ENCODE measurements at places on chromosomes 16 and 17.

DNA sequence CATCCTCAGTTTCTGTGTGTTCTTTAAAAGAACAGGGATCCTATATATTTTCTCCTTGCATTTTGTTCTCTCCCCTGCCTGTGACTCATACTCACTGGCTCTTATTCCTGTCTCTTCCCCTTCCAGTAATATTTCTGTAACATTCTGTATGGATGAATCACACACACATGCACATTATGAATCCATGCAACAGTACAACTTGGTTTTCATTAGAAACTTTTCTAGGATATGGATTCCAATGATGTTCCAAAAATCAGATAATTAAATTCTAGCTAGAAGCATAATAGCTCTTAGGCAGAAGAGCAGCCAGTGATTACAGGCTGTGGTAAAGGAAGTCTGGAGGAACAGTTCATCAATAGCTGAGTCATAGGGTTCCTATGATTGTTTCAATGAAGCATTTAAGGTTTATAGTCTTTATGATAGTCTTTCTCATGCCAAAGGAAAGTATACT is 119.6 kb upstream of the PMFBP1 start:
- no peak for DNase-seq

GRCh38 chr17:64171041-64171440 is 41.1 kb upstream of the ERN1 start:
- DNase-seq: no peak

- no peak for DNase-seq
These were observed 44.5 kb downstream of the MEAK7 start for GRCh38 chr16:84459941-84460405.

DNA sequence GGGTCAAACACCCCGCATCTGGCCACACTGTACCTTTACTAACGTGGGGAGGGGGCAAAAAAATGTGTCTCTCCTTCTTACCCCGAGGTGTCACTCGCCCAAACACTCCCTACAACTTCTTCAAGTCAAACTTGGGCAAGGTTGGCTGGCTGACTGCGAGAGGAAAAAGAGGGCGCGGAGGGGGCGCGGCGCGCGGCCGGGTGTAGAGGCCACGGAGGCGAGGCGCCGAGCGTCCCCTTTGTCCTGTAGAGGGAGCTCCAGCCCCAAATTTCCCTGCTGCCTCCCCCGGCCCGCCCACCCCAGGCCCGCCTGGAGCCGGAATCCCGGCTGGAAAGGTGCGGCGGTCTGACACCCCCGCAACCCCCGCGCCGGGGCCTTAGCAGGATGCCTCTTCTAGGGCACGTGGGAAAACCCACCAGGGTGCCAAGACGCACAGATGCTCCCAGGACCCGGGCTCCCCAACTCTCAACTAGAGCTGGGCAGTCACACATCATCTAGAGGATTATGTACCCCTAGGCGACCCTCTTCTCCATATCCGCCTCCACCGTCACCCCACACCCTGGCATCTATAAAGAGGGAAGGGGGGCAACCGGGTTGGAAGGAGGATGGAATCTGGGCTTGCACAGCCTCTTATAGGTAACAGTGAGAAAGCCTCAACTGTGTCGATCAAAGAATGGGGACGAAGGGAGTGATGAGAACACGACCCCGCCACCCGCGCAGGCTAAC is 4.2 kb downstream of the IRX3 start:
- DNase-seq: no peak

- peak; percentile 11 for DNase-seq
These were observed 1.5 kb upstream of the GSE1 start for GRCh38 chr16:85611444-85612190.

GRCh38 chr17:28576758-28577465 is at the start of gene ALDOC:
TSS of gene ALDOC (minus strand) at chr17:28576895. CDS start at chr17:28575532, 1,363 bp downstream.
- DNase-seq: peak; percentile 98

GRCh38 chr17:82152556-82153294 is 54.7 kb upstream of the FASN start:
- DNase-seq: no peak

DNA sequence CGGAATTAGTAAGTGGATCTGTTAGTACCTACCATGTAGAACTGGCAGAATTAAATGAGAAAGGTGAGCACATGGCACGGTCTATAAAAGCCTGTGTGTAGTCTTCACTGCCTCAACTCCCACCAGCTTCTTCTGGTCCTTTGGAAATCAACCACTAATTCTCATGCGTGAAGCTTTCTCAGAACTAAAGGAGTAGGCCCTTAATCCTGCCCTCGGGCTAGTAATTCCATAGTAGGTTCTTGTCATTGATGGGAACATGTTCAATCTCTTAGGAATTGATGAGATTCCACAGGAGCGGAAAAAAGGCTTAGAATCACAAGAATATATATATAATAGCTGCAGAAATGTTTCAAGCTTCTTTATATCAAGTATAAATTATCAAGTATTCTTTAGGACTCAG is 21.7 kb downstream of the CDR2 start:
- DNase-seq: no peak

GRCh38 chr17:77392376-77393273 is 251.9 kb downstream of the SEC14L1 start:
- no peak for DNase-seq

DNA sequence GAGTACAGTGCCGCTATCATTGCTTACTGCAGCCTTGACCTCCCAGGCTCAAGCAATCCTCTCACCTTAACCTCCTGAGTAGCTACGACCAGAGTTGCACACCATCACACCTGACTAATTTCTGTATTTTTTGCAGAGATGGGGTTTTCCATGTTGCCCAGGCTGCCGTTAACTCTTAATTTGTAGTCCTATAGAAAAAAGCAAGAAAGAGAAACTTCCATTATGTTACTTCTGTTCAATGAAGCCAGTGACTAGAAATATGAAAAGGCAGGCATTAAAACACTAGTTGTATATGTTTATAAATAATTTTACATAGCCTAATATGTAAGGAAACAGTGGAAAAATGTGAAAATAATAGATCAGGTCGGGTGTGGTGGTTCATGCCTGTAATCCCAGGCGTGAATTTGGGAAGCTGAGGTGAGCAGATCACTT is 9.7 kb downstream of the RAD51C start:
- no peak for DNase-seq

DNA sequence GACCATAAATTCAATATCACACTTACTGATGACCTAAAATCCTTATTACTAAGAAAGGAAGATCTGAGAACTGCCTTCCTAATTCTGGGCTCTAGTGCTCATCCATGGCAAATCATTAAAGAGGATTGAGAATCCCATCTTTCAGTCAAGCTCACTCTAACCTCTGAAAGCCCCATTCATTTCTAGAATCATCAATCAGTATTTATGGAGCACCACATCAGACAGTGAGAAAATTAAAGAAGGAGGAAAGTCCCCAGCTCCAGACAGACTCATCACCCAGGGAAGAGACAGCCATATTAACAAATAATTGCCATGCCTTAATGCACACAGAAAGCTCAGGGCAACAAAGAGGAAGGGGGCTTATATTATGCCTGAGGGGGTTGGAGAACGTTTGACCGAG is 256.1 kb upstream of the SOX9 start:
- no peak for DNase-seq

- peak; percentile 35 for DNase-seq
These were observed 376 bp upstream of the STAC2 start for GRCh38 chr17:39225959-39226683.

- DNase-seq: no peak
These were observed 15.5 kb upstream of the USP22 start for GRCh38 chr17:21058098-21058893.

DNA sequence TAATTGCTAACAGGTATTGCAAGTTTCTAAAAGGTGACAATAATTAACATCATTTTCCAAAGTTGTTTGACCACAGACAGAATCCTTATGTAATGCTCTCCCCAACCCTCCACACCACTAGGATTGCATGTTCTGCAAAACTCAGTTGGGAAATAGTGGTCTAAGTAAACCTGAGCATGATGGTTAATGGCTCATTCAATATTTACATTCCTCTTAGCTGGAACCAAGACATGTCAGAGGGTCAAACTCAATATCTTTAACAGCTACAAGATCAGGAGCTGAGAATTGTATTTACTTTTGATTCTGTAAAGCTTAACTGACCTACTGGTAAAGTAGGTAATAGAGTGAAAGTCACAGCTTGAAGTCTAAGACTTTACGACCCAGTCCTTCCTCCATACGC is 10.2 kb downstream of the MFSD6L start:
- no peak for DNase-seq

DNA sequence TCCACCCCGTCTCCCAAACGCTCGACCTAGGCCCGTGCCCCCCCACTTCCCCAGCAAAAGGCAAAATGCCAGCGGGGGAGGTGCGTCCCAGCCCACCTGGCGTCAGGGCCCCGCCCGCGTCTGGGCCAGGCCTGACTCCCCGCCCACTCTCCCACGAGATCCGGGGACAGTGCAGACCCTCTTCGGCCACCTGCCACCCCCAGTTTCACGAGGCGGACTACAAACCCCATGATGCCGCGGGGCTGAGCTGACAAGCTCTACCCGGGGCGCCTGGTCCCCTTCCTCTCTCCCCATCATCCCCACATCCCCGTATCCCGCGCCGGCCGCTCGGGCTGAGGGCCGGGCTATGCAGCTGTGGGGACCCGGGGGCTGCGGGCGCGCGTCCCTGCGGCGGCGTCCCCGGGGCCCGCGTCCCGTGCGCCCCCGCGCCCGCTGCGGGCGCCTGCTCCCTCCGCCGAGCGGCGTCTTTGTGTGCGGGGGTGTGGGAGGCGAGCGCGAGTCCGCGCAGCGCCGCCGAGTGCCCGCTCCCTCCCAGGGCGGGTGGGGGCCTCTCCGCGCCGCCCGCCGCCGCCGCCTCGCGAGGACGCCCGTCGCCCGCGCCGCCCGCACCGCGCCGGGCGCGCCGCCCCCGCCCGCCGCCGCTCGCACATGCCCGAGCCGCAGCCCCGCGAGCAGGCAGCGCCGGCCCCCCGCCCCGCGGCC is at the start of gene ANKRD13B:
ANKRD13B (plus strand) TSS at position 283 of the 702 bp plus-strand sequence. CDS start 490 bp downstream, outside the sequence.
- peak; percentile 27 for DNase-seq

- DNase-seq: no peak
These were observed 2.5 kb upstream of the ZFHX3 start for GRCh38 chr16:73050201-73051099.

DNA sequence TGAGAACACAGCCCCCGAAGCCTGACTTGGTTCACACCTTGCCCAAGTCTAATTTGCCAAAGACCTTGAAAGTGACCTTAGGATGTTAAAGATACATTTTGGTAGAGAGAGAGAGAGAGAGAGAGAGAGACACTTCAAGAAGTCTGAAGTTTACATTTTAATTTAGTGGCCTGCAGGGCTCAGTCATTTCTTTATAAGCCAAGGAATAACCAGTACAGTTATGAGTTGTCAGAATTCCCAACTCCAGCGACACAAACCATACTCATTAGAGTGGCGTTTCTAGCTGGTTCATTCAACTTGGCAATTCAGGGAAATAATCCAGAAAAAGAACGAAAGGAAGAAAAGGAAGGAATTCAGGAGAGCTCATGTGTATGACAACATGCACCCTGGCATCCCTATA is 204.1 kb downstream of the CCDC182 start:
- no peak for DNase-seq

DNA sequence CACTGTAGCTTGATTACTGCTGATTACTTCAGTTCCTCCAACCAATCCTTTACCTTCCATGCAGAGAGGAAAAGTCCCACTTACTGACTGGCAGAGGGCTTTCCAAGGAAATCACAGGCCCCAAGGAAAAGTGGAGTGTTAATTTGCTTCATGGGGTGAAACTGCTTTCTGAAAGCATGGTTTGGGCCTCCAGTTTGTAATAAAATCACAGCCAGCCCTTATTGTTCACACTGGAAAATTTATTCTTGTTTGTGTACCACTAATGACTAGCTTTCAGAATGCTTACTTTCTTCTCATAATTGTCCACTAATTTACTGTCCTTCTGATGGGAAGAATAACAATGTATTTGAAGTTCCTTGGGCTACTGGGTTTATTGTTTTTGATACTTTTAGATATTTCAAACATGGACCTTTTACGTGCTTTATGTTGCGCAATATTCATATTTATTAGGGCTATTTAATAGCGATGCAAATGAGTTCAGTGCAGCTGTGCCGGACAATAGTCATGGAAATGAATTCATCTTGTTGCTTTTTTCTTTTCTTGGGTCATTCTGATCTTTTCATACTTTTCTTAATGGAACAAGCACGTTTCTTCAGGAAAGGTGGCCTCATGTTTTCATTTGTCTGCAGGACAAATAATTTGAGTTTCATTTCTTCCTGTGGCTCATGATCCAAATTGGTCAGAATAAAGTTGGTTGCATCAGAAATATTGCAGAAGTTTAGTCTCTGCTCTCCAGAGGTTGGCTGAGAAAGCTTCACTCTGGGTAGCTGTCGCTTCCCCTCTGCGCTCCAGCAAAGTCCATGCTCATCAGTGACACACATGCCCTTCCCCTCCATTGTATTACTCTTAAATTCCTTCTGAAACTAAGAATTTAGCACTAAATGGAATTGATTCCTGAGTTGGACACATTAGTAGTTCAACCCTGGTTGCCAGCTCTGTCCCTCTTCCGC is 128.7 kb downstream of the PRKCA start:
- no peak for DNase-seq

DNA sequence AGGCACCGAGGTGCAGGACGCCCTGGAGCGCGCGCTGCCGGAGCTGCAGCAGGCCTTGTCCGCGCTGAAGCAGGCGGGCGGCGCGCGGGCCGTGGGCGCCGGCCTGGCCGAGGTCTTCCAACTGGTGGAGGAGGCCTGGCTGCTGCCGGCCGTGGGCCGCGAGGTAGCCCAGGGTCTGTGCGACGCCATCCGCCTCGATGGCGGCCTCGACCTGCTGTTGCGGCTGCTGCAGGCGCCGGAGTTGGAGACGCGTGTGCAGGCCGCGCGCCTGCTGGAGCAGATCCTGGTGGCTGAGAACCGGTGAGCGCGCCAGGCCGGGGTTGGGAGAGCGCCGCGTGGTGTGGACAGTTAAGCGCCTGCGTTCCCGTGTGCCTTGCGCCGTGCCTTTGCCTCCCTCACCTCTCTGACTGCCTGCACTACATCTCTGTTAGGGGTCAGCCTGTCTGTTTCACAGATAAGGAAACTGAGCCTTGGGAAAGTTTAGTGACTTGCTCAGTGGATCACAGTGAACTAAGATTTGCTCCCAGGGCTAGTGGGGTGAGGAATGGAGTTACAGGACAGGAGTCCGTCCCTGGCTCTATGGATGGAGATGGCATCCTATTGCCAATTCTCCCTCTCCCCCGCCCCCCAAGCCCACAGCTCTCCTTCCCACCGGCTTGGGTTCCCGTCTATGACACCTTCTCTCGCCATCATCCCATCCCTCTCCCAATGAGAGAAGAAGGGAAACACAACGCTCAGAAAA is 880 bp downstream of the SARM1 start:
- DNase-seq: no peak

DNA sequence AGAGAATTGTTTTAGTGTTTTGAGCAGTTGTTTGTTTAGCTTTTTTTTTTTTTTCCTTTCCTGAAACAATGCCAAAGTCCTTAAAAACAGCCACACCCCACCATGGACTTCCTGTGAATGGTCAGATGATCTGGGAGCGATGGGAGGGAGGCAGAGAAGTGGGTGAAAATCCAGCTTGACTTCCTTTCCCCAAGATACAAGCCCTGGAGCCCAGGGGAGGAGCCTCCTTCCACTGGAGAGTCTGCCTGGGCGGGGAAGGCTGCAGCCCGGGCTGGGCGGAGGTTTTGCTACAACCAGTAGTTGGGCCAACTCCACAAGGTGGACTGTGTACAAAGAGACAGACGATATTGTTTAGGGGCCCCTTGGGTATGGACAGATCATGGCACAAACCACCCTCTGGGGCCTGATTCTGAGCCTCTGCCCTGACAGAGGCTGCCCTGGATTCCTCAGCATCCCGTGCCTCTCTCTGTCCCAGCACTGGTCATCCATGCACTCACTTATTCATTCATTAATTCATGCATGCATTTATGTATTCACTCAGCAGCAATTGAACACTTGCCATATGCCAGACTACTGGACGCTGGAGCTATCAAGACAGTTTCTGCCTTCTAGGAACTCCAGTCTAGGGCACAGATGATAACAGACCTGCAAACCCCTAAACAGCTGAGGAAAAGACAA is 29.8 kb downstream of the WSB1 start:
- no peak for DNase-seq

GRCh38 chr17:15501282-15501681 is 33.9 kb upstream of the CDRT4 start:
- no peak for DNase-seq
